ENCODE measurements at places on chromosomes 7 and 10. TPM values are rescaled to one million over a fixed set of nuclear protein-coding genes. Genes with fewer than 3 reads are reported as not detected.

DNA sequence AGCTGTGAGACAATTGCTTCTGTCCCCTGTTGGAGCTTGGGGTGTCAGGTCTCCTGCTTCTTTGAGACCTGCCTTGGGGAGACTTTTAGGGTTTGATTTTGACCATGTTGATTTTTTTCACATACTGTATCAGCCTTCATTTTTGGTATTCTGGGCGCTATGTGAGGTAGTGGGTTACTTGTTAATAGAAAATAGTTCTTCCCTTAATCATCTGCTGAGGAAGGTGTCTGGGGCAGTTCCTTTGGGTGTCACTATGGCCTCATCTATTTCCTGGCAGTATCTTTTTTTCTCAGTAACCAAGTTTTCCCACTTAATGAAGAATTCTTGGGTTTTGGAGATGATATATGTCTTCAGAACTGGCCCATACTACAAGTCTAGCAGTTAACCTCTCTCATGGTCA is 4.6 kb upstream of the NOLC1 start:
- no peak for DNase-seq

GRCh38 chr7:96503597-96503996 is 181.7 kb upstream of the SLC25A13 start:
- DNase-seq = no peak

- no peak for DNase-seq
Observed at GRCh38 chr10:75319274-75319673, 82.3 kb downstream of the ZNF503 start.

DNA sequence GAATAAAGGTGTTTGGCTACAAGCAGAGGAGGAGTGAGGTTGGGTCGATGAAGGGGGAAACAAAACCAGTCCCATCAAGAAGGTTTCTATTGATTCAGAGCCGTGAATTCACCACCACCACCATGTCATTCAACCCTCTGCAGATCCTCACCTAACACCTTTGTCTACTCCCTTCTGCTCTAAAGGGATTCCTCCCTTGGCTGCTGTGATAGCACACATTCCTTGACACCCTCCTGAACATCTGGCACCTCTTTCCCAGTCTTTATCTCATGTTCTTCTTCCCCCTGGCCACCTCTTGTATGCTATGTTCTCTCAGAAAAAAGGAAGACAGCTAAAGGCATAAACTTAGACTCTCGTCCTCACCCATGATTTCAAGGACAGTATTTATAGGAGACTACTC is 318.0 kb downstream of the GPAM start:
- DNase-seq = no peak

- no peak for DNase-seq
Observed at GRCh38 chr7:119397156-119397555, 875.8 kb upstream of the KCND2 start.

DNA sequence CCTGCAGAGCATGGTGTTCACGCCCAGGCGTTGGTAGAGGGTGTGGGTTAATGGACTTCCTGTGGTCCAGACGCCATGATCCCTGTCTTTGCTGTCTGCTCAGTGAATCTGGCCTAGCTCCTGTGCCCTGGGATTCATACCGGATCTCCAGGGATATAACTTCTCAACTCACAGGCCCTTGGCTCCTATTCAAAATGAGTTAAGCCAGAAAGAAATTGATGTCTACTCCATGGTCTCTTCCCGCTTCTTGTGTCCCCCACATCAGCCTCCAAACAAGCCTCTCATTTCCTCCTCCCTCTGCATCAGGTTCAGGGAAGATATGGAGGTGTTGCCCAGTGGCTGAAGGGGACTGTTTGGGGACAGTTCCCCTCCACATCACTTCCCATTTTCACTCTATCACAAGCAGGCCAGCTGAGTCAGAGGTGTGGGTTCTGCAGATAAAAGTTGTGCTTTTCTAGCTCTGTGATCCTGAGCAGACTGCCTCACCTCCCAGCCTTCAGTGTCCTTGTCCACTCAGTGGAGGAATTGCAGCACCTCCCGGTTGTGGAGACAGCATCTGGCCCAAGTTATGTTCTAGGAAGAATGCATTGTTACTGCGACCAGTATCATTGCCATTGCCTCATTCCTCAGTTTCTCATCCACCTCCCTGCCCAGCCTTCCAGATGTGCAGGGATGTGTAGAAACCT is 22.5 kb downstream of the AKR1E2 start:
- no peak for DNase-seq

- DNase-seq = no peak
Observed at GRCh38 chr7:106260136-106260561, 24.6 kb downstream of the NAMPT start.

GRCh38 chr10:103534621-103535498 is 41.4 kb downstream of the NEURL1 start:
- no peak for DNase-seq

Gene BAIAP2L1
- 2.0 TPM for total RNA-seq

Gene OR9A2
- total RNA-seq = 0.50 TPM

Gene TMEM139
- 2.2 TPM for total RNA-seq

Gene CTAGE15
- total RNA-seq = 0.50 TPM

Gene COL28A1
- 18.3 TPM for total RNA-seq

Data from spinal cord (tissue), 10 donors.